Fibroblast of skin of left quadriceps (primary cell): ENCODE measurements at places on chromosomes 4 and X.

- no peak for DNase-seq
Measured at GRCh38 chr4:6452897-6453687, 19.3 kb downstream of the PPP2R2C start.

- DNase-seq = no peak
Measured at GRCh38 chrX:123665197-123665596, 67.7 kb downstream of the THOC2 start.

- no peak for DNase-seq
Measured at GRCh38 chrX:136183917-136184316, 36.6 kb downstream of the FHL1 start.

GRCh38 chrX:24918715-24919114, 97.0 kb downstream of the ARX start:
- DNase-seq = no peak

- DNase-seq = no peak
Measured at GRCh38 chr4:1502976-1503375, 96.7 kb upstream of the NKX1-1 start.

DNA sequence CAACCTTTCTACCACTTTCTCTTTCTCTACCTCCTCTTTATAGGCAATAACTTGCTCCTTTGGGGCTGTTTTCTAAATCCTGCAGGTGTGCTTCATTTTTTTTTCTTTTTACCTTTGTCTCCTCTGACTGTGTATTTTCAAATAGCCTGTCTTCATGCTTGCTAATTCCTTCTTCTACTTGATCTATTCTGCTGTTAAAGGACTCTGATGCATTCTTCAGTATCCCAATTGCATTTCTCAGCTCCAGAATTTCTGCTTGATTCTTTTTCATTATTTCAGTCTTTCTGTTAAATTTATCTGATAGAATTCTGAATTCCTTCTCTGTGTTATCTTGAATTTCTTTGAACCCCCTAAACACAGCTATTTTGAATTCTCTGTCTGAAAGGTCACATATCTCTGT, 67.7 kb upstream of the IL2 start:
- DNase-seq = no peak

DNA sequence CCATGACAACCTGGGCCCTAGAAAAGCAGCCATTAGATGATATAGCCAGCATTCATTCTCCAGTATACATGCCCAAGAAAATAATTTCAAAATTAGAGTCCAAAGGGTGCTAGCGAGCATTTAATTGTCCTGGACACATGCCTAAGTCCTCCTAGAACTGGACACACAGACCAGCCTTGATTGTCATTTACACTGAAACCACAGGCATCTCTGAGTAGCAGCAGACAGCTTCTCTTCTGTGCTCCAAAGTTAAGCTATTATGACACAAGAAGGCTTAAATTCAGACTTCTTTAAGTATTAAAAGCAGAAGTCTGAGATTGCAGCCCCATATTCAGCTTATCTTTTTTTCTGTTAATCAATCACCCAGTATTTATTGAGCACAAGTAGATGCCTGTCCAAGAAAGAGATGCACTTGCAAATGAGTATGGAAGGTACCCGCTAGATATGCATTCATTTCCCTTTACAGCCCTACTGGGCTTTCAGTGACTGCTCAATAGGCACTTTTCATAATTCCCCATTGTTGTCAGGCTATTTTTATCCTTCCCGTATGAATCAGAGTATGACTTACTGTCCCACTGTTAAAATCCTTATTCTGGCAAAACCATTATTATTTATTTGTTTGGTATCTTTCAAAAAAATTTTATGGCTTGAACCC, 374.1 kb downstream of the FBXW7 start:
- DNase-seq = no peak

DNA sequence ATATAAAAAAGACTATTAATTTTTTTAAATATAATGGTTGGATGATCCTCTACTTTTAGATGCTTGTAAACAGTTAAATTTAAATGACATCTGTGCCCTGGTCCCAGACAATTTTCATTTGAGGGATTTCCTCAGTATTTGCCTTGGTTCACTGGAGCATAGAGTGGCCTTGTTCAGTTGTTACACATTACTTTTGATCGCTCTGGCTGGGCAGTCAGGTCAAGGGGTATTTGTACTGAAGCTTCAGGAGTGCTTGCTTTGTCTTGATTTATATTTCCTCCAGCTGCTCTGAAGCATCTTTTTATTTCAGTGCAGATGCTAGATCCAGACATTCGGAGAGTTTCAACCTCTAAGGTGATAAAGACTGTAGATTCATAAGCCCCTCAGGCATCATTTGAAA, 50.0 kb downstream of the COMMD8 start:
- DNase-seq = no peak

- no peak for DNase-seq
Measured at GRCh38 chrX:20135944-20136343, 5.7 kb downstream of the EIF1AX start.

GRCh38 chr4:3257103-3257555, 8.2 kb downstream of the MSANTD1 start:
- DNase-seq = no peak

GRCh38 chr4:73856518-73856917, 3.4 kb downstream of the PF4V1 start:
- DNase-seq = no peak

- no peak for DNase-seq
Measured at GRCh38 chr4:44931720-44932119, 205.4 kb upstream of the GNPDA2 start.

DNA sequence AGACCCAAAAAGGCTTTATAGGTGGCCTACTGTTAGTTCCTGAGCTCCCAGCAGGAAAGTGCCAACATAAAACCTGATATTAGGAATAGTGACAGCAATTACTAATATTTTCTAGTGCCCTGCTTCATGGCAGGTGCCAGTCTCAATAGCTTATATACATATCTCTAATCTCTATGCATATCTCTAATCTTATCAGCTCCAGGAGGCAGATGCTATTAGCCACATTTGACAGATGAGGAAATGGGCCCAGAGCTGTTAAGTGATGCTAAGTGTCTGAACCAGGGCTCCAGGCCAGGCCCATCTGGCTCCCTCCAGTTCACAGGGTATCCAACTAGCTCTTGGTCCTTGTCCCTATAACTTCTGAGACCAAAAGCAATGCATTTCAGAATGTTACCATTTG, 142.5 kb downstream of the CHIC2 start:
- no peak for DNase-seq

DNA sequence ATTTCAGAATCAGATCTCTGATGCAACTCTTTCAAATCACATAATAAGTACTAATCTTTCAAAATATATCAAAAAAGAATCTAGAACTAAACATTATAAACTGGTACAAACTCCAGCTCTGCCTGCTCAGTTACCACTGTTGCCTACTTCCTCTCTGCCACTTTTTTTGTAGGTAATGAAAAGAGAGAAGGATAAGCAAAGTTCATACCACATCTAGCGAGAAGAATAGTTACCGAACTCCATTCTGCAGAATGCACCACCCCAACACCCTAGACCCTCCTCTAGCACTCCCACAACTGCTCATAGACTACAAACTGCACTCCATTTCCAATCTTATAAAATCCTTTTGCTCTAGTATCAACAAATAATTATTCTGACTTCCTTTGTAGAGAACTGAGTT, 19.7 kb upstream of the LRBA start:
- no peak for DNase-seq
